Left ventricle myocardium superior (tissue), 1 donor: ENCODE measurements at places on chromosomes 16 and 17.

GRCh38 chr17:37489197-37490001, at the start of gene DUSP14:
TSS of gene DUSP14 (plus strand) at chr17:37489891. CDS start at chr17:37512273, 22,382 bp downstream.
- DNase-seq: peak; percentile 91

DNA sequence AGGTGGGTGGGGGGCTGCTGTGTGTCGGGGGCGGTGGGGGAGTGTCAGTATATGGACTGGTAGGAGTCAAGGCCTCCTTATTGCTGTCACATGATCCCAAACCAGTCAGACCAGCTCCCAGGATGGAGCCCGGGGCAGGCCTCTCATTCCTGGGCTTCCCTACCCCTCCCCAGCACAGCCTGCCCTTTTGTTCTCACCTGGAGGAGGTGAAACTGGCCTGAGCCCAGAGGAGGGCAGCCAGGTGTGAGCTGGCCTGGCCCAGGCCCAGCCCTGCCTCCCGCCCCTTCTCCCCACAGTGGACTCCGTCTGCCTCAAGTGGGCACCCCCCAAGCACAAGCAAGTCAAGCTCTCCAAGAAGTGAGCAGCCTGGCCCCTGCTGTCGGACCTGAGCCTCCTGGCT, 4.6 kb downstream of the PRSS8 start:
- no peak for DNase-seq

- no peak for DNase-seq
Observed at GRCh38 chr17:29155966-29156338, 24.2 kb downstream of the MYO18A start.

DNA sequence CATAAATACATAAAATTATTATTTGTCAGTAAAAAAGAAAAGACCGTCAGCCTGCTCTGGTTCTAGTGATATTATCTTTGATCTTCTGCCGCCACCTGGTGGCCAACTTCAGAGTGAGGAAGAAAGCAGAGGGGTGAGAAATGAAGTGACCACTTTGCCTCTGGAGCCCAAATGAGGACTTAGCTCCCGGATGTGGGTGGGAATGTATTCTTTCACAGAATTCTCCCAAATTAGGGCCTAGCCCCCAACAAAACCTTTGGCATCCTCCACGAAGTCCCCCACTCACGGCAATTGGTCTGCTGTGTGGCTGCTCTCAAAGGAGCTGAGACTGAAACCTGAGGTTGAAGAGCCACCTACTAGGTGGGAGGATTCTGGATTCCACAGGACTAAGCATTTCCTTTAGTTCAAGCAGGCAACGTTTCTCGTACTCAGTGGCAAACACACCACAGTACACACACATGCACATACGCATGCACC, 4.9 kb upstream of the ZNF267 start:
- DNase-seq: peak; percentile 81

DNA sequence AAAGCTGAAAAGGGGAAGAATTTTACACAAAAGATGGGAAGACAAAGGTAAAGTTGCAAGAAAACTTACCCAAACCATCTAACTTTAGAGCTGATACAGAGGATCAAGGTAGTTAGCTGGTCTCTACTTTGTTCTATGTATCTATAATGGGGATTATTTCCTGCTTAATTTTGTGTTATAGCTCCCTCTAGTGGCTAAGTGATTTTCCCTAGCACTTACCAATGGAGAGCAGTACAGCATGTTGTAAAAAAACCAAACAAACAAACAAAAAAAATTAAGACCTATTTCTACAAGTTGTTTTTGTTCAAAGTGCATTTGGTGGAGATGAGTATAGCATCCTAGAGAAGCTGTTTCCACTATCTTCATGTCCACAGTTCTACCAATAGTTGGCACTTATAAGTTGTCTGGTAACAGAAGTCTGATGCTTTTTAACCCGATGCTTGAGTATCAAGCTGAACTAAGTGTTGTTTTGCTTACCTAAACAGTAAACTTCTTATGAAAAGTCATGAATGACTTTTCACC, 7.5 kb downstream of the SRSF1 start:
- DNase-seq: no peak

- no peak for DNase-seq
Observed at GRCh38 chr16:85025781-85026653, 1.6 kb upstream of the KIAA0513 start.

- DNase-seq: no peak
Observed at GRCh38 chr16:69165584-69165983, 21.4 kb upstream of the SNTB2 start.

DNA sequence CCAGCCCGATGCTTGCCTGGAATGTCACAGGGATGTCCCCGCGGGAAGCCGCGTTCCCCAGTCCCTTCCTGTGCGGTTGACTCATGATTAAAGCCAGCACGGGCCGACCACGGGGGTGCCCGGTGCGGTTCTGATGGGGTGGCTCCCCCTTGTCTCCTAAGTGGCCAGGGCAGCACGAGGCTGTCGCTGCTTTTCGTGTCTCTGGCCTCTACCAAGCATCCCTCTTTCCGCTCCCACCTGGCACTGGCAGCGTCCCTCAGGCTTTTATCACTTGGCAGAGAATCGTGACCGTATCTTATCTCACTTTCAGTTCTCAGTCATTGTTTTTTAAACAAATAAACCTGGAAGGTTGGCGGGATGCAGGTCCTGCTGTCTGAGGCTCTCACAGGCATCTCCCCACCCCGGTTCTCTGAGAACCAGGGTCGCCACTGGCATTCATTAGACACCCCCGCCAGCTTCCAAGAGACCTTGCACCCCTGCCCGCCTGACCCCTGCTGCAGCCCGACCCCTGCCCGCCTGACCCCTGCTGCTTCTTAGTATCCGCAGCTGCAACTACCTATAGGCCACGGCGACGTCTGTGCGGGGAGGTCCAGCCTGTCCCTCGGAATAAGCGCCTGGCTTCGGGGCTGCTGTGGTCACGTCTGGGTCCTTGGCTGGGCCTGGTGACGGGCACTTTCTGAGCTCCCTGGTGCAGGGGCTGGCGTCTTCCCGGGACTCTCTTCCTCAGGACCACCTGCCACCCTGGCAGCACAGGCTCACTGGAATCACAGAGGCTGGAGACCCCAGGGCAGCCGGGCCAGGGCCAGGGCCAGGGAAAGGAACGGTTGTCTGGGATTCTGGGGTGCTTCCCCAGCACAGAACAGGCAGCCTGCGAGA, 7.5 kb downstream of the C1QTNF8 start:
- no peak for DNase-seq

DNA sequence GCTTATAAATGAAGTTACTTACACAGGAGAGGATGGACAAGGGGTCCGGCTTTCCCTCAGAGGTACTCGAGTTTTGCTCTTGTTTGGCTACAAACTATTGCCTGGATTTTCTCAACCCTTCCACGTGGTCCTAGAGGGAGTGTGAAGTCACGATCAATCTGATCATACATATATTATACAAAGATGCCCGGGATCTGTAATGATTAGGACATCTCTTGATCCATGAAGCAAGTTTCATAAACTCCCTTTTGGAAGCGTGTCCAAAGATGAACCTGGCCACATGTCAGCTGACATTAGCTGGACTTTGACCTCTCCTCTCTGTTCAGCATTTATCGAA, 2.3 kb upstream of the CDH11 start:
- DNase-seq: no peak

DNA sequence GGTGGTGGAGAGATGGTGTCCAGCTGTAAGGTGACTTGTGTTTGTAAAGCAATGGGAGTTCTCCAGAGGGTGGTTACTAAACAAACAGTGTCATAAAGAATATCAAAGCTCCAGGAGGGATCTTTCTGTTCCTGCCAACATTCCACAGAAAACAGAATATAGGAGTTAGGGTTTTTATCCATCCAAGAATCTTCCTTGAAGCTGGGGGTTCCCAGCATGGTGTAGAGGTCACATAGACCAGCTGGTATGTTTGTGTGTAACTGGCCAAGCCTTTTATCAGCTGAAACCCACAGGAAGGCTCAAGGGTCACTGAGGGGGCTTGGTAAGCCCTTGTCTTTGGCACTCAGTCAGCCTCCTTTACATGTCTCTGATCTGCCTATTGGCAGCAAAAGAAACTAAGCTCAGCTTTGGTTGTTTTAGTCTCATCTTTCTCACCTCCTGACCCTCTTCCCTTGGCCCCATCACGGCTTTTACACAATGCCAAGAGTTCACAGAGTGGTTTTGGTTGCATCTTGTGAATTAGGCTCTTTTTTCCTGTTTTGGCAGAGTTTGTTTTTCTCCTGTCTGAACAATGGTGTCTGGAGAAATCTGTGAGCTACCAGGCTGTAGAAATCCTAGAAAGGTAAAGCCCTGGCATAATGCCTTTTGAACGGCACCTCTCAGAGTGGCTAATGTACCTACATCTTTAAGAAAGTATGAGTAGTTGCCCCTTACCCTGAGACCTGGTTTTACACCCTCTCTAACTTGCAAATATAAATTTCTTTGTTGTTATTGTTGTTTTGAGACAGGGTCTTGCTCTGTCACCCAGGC, 4.6 kb downstream of the CNTD1 start:
- no peak for DNase-seq

DNA sequence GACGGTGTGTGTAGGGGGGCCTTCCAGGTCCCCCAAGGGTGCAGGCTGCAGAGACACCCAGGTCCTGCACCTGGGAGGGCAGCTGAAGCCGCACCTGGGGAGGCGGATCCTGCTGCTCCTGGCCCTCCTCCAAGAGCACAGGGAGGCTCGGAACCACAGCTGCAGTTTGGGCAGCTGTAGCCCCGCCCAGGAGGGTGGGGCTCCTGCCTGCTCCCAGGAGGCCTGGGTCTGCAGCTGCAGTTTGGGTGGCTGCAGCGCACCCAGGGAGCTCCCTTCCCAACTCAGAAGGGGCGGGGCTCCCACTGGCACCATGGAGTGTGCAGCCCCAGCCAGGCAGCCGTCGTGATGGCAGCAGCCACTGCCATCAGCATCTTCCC, 69.4 kb upstream of the NKD1 start:
- no peak for DNase-seq

- peak; percentile 86 for DNase-seq
Observed at GRCh38 chr17:43024407-43025289, at the start of gene RND2. TSS of gene RND2 (plus strand) at chr17:43025231. CDS start at chr17:43025348, 117 bp downstream.

DNA sequence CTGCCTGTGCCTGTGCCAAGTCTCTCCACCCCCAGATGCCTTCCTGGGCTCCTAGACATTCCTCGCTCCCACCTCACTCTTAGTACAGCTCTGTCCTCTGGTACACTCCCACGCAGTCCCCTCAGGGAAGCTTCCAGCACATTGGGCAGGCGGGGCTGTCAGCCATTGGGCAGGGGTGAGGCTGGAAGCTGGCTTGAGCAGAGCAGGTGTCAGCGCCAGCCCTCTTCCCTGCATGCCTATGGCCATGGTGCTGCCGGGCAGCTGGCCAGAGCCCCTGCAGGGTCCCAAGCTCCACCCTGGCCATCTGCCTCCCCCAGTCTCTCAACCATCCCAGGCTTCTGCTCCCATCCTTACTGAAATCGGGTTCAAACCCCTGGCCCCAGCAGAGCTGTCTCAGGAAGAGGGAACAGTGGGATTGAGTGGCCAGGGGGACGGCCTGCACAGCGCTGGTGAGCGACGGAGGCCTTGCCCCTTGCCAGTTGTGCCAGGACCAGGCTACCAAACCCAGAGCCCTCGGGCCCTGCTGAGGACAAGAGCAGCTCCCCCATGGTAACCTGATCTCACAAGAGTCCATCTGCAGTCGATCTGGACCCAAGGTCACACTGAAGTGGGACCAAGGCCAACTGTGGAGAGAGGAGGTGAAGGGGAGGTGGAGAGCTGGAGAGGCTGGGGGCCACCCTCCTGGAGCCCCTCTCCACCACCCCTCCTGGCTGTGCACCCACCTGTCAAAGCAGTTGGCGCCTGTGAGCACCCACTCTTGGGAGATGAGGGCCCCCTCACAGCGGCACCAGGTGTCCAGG, 2.4 kb upstream of the B9D1 start:
- DNase-seq: peak; percentile 35

DNA sequence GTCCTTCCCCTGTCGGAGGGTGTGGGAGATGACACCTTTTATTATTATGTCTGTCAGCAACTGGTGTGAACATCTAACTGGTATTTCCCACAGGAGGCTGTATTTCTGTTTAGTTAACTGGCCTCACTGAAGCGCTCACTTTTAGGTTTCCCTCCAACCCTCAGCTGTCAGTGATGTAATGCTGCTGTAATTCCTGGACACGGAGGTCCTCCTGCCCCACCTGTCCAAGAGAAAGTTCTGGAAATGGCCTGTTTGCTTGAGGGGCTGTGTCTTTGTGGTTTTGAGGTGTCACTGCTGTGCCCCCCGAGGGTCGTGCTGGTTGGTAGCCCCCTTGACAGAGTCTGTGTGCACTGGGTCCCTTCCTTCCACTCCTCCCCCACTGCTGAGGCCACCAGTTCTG, 11.5 kb downstream of the KCNJ12 start:
- DNase-seq: no peak

DNA sequence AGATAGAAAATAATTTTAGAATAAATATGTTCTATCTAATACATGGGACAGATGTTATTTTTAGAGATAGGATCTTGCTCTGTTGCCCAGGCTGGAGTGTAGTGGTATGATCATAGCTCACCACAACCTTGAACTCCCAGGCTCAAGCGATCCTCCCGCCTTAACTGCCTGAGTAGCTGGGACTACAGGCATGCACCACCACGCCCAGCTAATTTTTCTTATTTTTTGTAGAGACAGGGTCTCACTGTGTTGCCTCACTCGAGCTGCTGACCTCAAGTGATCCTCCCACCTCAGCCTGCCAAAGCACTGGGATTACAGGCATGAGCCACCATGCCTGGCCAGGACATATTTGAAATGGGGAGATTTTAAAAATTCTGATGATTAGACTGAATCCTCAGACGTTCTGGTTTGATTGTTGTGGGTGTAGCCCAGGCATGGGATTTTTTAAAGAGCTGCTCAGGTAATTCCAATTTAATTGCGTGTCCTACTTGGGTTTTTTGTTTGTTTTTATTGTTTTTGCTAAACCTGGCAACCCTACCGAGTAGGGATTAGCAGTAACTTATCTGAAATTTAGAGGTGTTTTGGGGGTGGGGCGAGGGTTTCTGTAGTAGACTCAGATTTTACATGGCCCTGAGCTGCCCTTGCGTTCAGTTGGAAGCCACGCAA, 142.9 kb downstream of the RAB11FIP4 start:
- no peak for DNase-seq

GRCh38 chr17:27525836-27526603, 69.8 kb downstream of the KSR1 start:
- DNase-seq: no peak

- DNase-seq: no peak
Observed at GRCh38 chr16:23486480-23486879, 23.8 kb downstream of the GGA2 start.

DNA sequence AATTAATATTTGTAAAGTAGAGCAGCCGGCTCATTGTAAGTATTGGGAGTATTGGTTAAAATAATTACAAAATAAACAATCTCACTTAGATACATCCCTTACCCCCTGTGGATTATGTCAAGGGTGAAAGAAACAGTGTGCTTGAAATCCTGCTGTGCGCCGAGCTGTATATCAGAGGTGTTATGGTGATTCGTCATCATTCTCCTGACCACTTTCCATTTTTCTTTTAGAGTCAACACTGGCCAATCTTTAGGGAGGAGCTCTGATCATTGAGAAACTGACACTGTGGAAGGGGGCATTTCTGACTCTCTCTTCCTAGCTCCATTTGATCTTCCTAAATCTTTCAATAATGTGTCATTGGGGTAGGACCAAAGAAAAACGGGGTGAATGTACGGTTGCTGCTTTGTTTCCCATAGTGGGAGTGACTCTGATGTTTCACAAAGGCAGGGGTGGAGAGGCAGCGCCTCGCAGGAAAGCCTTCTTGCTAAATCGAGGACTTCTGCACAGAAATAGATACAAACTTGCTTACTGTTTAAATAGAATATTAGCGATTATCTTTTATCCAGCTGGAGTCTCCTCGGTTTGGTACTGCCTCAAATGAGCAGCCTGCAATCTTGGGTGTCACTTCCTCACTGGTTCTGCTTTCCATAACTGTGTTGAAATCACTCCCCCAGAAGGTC, 123.4 kb downstream of the PRKCB start:
- no peak for DNase-seq
